CD4-positive, CD25-positive, alpha-beta regulatory T cell (primary cell): ENCODE measurements at places on chromosomes 2 and 18. TPM values are rescaled to one million over a fixed set of nuclear protein-coding genes. Genes with fewer than 3 reads are reported as not detected.

GRCh38 chr2:151861174-151861573, 33.0 kb upstream of the ARL5A start:
- DNase-seq: no peak

- DNase-seq: peak; percentile 72
Measured at GRCh38 chr2:112166806-112167499, 28.8 kb downstream of the FBLN7 start.

Gene FRZB
- not detected for total RNA-seq

Gene CD207
- not detected for total RNA-seq

Gene GRHL1
- total RNA-seq: 1.8 TPM

Gene MSTN
- total RNA-seq: not detected

- no peak for DNase-seq
Measured at GRCh38 chr18:33578518-33579348, 714 bp downstream of the ASXL3 start.

Gene WNT10A
- total RNA-seq: 10.8 TPM

Gene CABLES1
- total RNA-seq: 5.4 TPM

Gene GAREM2
- 4.0 TPM for total RNA-seq

DNA sequence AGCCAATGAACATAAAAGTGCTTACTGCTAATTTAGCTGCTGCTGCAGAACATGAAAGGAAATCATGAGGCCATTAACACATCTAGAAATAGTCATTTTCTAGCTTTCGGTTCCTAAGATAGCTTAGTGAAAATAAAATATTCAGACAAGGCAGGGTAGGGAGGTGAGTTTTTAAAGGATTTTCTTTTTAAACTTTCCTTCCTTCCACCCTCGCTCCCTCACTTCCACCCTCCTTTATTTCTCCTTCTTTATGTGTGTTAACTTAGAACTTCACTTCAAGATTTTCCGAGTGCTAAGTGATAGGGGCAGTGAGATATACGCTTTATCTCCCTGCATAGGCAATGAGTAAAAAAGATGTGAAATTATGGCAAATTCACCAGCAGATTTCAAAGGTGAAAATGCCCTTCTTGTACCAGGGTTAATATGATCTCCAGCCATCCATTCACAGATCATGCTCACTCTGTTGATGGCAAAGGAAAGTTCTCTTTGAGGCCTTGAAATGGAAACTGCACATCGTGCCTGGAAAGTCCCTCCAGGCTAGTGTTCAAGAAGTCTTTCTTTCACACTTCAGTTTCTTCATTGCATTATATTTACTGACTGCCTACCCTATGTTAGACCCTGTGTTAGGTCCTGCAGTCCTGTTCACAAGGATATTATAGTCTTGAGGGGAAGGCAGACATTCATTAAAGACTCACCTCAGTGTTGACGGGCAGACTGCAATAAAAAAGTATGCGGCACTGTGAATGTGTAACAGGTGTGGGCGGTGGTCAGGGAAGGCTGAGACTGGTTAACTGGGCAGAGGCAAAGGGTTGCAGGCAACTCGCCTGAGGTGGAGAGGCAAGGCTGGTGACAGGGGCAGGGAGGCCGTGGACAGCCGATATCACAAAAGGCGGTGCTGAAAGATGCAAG, 200.8 kb downstream of the PLCL1 start:
- DNase-seq: peak; percentile 27

DNA sequence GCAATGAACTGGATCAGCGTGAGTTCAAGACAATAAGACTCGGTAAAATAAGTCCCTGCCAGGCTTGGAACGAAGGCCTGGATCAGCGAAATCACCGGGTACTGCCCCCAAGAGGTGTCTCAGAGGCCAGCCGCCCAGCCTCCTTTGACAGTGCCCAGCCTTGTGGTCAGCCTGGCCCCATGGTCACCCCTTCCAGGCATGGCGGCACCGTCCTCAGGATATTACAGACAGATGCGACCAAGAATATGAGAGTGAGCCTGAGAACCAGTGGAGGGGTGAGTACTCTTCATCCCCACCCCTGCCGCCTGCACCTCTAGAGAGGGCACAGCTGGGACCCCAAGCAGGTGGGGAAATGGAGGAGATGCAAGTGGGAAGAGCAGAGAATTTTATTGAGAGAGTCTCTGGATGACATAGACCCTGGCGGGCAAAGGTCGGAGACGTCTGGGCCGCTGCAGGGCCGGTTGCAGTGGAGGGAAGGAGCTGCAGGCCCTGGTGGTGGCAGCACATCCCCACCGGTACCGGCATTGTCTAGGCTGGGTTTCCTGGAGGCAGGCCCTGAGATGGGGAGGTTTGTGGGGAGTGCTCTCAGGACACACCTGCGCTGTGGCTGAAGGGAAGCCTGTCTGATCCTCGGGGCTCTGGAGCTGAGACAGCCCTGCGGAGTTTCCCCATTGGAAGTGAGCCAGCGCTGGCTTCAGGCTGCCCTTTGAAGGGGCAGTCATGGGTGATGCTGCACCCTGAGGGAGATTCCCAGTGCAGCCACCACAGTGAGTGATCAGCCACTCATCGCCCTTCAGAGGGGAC, 190.0 kb downstream of the SEPTIN10 start:
- no peak for DNase-seq

DNA sequence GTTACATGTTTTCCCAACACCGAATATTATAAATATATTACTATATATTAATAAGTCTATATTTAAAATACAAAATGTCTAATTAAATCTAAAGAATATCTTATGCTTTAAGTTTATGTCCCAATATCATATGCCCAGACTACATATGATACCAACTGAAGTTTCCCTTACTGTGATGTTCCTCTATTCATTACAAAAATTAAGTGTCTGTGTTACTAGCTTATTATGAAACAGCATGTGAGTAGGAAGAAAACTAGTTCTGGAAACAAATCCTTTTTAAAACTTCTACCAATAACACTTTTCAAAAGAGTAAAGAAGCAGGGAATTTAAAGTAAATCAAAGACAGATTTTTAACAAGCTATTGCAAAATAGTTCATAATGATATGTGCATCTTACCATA, 17.8 kb downstream of the HNRNPLL start:
- no peak for DNase-seq

DNA sequence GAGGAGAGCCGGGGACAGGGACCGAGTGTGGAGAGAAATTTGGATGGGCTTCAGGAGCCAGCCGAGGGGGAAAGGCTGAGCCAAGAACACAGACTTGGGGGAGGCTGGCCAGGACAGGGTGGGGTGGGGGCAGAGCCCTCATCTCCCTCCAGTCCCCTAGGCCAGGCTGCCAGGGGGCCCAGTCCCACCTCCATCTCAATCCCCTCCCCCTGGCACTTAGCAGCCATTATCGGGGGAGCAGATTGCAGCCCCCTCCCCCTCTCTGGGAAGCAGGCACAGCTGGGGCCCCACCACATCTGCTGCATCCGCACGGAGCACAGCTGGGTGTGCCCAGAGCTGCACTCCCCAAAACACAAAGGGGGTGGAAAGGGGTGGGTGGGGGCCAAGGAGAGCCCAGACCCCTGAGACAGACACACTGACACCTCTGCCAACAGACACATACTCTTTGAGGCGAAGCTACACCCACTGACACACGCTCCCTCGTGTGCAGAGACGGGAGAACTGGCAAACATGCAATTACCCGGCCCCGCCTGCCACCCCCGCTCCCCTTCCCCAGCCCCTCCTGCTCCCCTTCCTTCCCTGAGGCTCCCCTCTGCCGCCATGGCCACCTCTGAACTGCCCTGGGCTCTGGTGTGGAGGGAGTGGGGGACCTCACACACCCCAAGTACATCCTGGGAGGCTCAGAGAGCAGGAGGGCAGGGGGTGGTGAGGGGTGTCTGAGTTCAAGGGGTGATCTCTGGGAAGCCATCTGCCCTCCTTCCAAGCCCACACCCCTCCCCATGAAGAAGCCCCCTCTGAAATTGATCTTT, 5.1 kb upstream of the ASIC4 start:
- no peak for DNase-seq

DNA sequence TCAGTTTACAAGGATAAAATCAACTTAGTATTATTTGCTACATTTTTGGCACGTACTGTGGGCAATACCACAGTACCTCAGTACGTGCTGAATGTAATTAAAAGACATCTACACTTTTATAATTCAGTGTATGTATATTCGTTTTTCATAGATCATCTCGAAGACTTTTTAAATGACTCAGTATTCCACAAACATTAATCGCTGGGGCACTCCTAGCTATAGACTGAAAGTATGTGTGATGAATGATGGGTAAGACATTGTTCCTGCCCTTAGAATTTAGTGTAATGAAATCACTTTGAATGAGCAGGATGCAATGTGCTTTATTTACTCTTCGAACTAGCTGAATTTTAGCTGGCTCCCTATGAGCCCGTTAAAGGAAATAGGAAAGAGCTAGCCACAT, 245.6 kb upstream of the RASGRP3 start:
- no peak for DNase-seq

Gene CTNNA2
- total RNA-seq: not detected

- DNase-seq: no peak
Measured at GRCh38 chr2:37739153-37739552, 67.7 kb upstream of the CDC42EP3 start.

Gene C2orf66
- not detected for total RNA-seq

Gene AGXT
- total RNA-seq: not detected

Gene ARHGAP25
- 142 TPM for total RNA-seq

Gene C1GALT1C1L
- total RNA-seq: not detected

Gene PSMA8
- total RNA-seq: 0.30 TPM

Gene PROKR1
- not detected for total RNA-seq

GRCh38 chr2:239470151-239470900, 69.5 kb upstream of the HDAC4 start:
- DNase-seq: no peak

Gene PPM1G
- 73.7 TPM for total RNA-seq

DNA sequence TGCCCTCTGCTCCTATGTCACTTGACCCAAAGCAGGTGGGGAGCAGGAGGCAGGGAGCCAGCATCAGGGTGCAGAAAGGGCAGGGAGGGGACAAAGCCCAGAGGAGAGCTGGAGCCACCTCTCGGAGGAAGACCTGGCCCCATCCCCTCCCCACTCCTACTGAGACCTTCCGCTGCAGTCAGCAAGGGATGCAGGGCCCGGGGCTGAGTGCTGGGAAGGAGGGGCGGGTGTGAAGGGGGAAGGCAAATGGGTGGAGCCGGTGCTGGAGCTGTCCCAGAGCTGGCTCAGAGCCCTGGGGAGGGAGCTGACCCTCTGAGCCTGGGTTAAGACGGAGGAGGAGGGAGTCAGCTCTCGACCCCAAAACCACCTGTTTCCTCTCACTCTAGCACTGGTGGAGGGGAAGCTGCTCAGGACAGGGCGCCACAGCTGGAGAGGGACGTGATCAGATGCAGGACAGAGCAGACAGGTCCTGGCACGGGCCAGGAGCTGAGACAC, 33.8 kb downstream of the HS1BP3 start:
- DNase-seq: no peak

DNA sequence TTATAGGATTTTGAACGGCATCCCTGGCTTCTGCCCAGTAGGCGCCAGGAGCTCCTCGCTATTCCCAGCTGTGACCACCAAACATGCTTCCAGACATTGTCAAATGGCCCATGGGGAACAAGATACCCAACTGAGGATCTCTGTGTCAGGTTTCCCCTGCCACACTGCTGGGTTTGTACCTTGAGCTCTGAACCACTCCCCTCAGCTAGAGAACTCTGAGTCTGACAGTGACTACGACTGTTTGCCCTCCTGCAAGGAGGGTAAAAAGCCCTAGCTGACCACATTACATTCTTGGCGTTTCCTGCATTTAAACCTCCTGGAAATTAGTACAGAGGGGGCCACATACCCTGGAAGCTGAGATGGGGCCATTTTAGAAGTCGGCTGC, 12.4 kb downstream of the LRRFIP1 start:
- DNase-seq: no peak

- no peak for DNase-seq
Measured at GRCh38 chr18:63476668-63477067, at the start of gene SERPINB5. SERPINB5 (plus strand) TSS chr18:63476958; CDS start chr18:63484429, 7,471 bp downstream.

Gene ITGB6
- total RNA-seq: not detected
